ENCODE measurements at places on chromosomes 2 and 18. TPM values are rescaled to one million over a fixed set of nuclear protein-coding genes. Genes with fewer than 3 reads are reported as not detected.

Gene MROH2A
- total RNA-seq, result not detected

Gene TRIM43
- total RNA-seq, result not detected

Gene CRYBA2
- total RNA-seq, result not detected

Gene IFT172
- total RNA-seq, result 18.1 TPM

Gene GPR55
- not detected for total RNA-seq

Gene REEP1
- total RNA-seq, result 0.67 TPM

Gene SESTD1
- 12.3 TPM for total RNA-seq

Gene OTX1
- 0.17 TPM for total RNA-seq

Gene LRPPRC
- 43.3 TPM for total RNA-seq

Gene POTEJ
- total RNA-seq, result not detected

Gene TMEM17
- total RNA-seq, result 1.5 TPM

Gene ABCG5
- not detected for total RNA-seq

Gene ALK
- not detected for total RNA-seq

Gene SERPINB5
- not detected for total RNA-seq

Gene RNU2-63P
- total RNA-seq, result not detected

Gene HOXD8
- not detected for total RNA-seq

Gene PTPRM
- 15.8 TPM for total RNA-seq

Gene MAL
- not detected for total RNA-seq

Gene KCNIP3
- 2.0 TPM for total RNA-seq

Gene THADA
- total RNA-seq, result 16.3 TPM

Gene IL1RN
- not detected for total RNA-seq

Gene TBR1
- total RNA-seq, result not detected

Gene CRYGD
- not detected for total RNA-seq

Gene UGT1A5
- not detected for total RNA-seq

Gene REG3A
- total RNA-seq, result not detected

Gene NETO1
- total RNA-seq, result 0.74 TPM

Gene ANKRD62
- total RNA-seq, result not detected

Gene AQP12B
- not detected for total RNA-seq

Gene ZAP70
- not detected for total RNA-seq

Gene SMAD7
- total RNA-seq, result 1.0 TPM

Gene WDR75
- total RNA-seq, result 34.2 TPM

Gene FSHR
- not detected for total RNA-seq

Gene MAPK4
- total RNA-seq, result not detected
